ENCODE measurements at places on chromosomes 5 and 9.

GRCh38 chr9:106862110-106862820, 701 bp upstream of the ZNF462 start:
- DNase-seq: peak; percentile 45

DNA sequence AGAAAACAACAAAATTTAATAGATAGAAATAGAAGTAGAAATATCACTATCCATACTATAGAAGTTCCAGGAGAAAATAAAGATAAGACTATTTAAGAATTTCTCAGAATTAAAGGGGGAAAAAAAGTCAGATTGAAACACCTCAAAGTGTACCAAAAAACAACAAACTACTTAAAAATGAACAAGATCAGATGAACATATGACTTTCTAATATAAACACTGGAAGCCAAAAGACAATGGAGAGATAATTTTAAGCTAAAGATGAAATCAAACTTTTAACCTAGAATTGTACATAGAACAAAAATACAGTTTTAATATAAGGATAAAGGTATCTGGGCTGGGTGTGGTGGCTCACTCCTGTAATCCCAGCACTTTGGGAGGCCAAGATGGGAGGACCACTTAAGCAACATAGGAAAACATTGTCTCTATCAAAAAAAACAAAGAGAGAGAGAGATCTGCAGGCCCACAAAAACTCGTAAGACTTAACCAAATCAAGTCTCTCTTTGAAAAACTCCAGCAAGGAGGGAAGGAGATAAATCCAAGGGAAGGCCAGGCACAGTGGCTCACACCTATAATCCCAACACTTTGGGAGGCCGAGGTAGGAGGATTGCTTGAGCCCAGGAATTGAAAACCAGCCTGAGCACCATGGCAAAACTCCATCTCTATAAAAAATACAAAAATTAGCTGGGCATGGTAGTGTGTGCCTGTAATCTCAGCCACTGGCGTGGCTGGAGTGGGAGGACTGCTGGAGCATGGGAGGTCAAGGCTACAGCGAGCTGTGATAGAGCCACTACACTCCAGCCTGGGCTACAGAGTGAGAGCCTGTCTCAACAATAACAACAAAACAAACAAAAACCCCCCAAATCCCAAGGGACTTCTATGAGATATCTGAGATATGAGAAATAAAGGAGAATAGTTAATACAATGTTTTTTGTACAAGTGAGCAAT, 32.4 kb downstream of the ABHD17B start:
- DNase-seq: no peak

DNA sequence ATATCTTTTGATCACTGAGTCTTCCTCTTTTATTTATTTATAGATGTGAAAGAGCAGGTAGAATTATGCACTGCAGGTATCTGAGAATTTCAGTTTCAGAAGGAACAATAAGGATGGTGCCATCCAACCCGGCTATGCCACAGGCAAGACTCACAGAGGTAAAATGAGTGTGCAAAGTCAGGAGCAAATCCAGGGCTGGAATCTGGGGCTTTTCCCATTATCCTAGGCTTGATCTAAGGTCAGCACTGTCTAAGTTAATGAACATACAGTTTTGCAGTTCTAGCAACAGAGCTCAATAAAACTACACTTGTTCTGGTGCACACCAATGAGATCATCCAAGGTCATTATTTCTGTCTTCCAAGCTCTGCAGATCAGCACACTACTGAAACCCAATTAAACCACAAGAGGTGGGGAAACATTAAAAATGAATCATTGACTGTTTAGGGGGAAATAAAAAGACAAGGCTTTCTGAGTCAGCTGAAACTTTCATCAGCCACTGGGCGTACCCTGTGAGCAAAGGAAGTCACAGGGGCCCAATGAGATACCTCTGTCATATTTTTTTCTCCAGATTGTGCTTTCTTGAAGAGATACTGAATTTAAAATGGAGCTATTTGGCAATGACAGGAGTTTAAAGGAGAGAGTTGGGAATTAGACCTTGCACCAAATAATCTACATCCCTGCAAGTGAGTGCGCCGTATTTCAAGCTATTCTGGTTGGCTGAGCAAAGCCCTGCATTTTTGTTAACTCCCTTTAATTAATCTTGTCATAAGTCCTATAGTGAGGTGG, 662.2 kb upstream of the ZNF608 start:
- DNase-seq: peak; percentile 64

- DNase-seq: no peak
Observed at GRCh38 chr9:76887951-76888350, 18.0 kb downstream of the PRUNE2 start.

GRCh38 chr9:5459289-5459829, 9.0 kb downstream of the CD274 start:
- DNase-seq: no peak

GRCh38 chr5:178445534-178445933, 144.7 kb downstream of the COL23A1 start:
- no peak for DNase-seq
